WTC11 (cell line): ENCODE measurements at places on chromosomes 11 and 22.

- peaks cover 26% of the 10 kb centered on the region for H3K36me3 ChIP-seq
- H3K27ac ChIP-seq = 0 out of 2 replicates have a peak overlapping the region, but pooled peaks have one; percentile 70
- peaks cover 9% of the 10 kb centered on the region; the same call in 1 of the 2 replicates for H3K4me1 ChIP-seq
Measured at GRCh38 chr11:130241713-130242112, 73.0 kb downstream of the ZBTB44 start.

- H3K27me3 ChIP-seq = peaks cover 17% of the 10 kb centered on the region
- no peaks in the 10 kb centered on the region for H3K36me3 ChIP-seq
- peaks cover 8% of the 10 kb centered on the region for H3K4me1 ChIP-seq
- no peak overlapping the region for H3K4me3 ChIP-seq
Measured at GRCh38 chr11:35536470-35536869, 11.1 kb upstream of the PAMR1 start.

GRCh38 chr11:12792590-12792989 is 118.4 kb downstream of the TEAD1 start:
- H3K4me3 ChIP-seq = no peak overlapping the region
- no peak overlapping the region for H3K27ac ChIP-seq
- no peak for DNase-seq
- H3K27me3 ChIP-seq = no peaks in the 10 kb centered on the region
- peaks cover 8% of the 10 kb centered on the region for H3K36me3 ChIP-seq

- no peak overlapping the region for H3K4me3 ChIP-seq
- peaks cover 14% of the 10 kb centered on the region for H3K27me3 ChIP-seq
- no peak overlapping the region for H3K27ac ChIP-seq
- H3K36me3 ChIP-seq = no peaks in the 10 kb centered on the region
- no peak for DNase-seq
- no peaks in the 10 kb centered on the region for H3K4me1 ChIP-seq
Measured at GRCh38 chr22:23574371-23574811, 5.7 kb downstream of the IGLL1 start.

GRCh38 chr11:128789497-128790150 is 77.5 kb downstream of the KCNJ1 start:
- peaks cover 35% of the 10 kb centered on the region for H3K4me1 ChIP-seq
- DNase-seq = no peak
- no peak overlapping the region for H3K4me3 ChIP-seq
- H3K27ac ChIP-seq = no peak overlapping the region
- no peaks in the 10 kb centered on the region for H3K36me3 ChIP-seq

DNA sequence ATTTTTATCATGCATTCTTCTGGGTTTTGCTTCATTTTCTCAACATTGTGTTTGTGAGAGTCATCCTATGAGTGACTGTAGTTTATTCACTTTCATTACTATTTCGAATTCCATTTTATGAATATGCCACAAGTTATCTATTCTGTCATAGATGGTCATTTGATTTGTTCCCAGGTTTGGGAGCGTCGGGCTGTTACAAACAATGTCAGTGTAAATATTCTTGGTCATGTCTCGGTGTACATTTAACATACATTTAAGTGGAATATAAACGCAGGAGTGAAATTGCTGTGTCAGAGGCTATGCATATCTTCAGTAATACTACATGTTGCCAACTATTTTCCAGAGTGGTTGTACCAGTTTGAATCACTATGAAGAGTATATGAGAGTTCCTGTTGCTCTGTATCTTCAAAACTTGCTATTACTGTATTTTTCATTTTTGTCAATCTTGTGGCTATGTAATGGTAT is 2.4 kb downstream of the TRIM44 start:
- DNase-seq = no peak
- peak overlapping the region; percentile 35; the same call in 1 of the 2 replicates for H3K4me3 ChIP-seq
- H3K27ac ChIP-seq = no peak overlapping the region
- H3K27me3 ChIP-seq = peaks cover 53% of the 10 kb centered on the region
- H3K4me1 ChIP-seq = peaks cover 24% of the 10 kb centered on the region

DNA sequence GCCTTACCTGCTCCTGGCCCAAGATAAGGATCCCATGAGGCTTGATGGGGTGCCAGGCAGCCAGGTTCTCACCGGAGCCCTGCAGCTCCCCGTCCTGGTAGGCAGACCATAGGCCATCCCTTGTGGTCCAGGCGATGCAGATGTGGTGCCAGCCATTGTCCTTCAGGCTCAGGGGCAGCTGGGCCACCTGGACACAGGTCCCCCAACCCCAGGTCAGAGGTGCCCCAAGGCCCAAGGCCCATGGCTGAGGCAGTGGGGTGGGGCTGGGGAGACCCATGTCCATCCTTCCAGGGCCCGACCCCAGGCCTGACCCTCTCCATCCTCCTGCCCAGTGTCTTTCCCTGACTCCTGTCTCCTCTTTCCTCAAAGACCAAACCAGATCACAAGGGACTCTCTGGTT is 20.8 kb downstream of the NPTXR start:
- peaks cover 2% of the 10 kb centered on the region for H3K27me3 ChIP-seq
- no peak overlapping the region for H3K27ac ChIP-seq
- no peak for DNase-seq
- no peak overlapping the region for H3K4me3 ChIP-seq
- no peaks in the 10 kb centered on the region for H3K36me3 ChIP-seq

- no peaks in the 10 kb centered on the region for H3K27me3 ChIP-seq
- no peaks in the 10 kb centered on the region for H3K36me3 ChIP-seq
- DNase-seq = no peak
- H3K4me3 ChIP-seq = no peak overlapping the region
- H3K4me1 ChIP-seq = peaks cover 29% of the 10 kb centered on the region
Measured at GRCh38 chr11:86681483-86681756, 9.0 kb upstream of the ME3 start.

DNA sequence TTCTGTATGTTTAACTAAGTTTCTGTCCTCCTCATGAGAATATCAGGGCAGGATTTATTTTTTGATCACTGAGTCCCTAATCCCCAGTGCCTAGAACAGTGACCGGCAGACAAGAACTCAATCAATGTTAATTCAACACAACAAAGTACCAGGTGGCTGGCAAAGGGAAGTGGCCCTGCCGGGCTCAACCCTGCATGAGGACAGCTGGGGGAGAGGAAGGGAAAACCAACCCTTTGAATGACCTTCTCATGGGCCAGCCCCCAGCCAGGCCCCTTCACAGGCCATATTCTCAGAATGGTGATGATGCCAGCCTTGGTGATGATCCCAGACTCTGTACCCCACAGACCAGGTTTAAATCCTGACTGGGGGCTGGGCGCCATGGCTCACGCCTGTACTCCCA is 1.4 kb upstream of the MFNG start:
- no peaks in the 10 kb centered on the region for H3K27me3 ChIP-seq
- H3K4me1 ChIP-seq = peaks cover 54% of the 10 kb centered on the region
- no peaks in the 10 kb centered on the region for H3K36me3 ChIP-seq
- H3K27ac ChIP-seq = peak overlapping the region; percentile 27; the same call in 1 of the 2 replicates

- H3K27me3 ChIP-seq = no peaks in the 10 kb centered on the region
- H3K27ac ChIP-seq = no peak overlapping the region
- DNase-seq = peak; percentile 44
- H3K4me1 ChIP-seq = no peaks in the 10 kb centered on the region
Measured at GRCh38 chr11:34149786-34150185, 44.4 kb downstream of the NAT10 start.
